ENCODE measurements at places on chromosomes 3 and 15.

DNA sequence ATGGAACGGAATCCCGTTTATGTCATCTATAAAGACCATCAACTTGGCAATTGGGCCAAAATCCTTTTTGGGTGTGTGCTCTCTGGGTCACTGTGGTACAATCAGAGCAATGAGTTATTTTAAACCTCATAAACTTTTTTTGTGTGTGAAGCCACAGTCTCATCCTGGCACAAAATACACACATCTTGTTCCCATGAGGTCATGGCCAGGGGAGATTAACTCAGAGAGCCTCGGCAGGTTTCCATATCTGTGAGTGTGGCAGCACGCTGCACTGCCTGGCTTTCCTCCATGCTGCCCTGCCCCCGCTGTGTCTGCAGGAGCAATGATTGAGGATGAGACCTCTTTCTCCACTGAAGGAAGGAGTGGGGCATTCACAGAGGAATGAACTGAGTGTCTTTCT is 54.0 kb upstream of the DLG1 start:
- no peak for DNase-seq

- DNase-seq: no peak
Observed at GRCh38 chr3:33145221-33145900, 31.5 kb downstream of the CRTAP start.

- no peak for DNase-seq
Observed at GRCh38 chr3:81173514-81173913, 587.9 kb downstream of the GBE1 start.

- no peak for DNase-seq
Observed at GRCh38 chr3:16860234-16860633, 24.5 kb upstream of the PLCL2 start.

- DNase-seq: no peak
Observed at GRCh38 chr3:193343726-193344222, 34.8 kb downstream of the ATP13A5 start.

DNA sequence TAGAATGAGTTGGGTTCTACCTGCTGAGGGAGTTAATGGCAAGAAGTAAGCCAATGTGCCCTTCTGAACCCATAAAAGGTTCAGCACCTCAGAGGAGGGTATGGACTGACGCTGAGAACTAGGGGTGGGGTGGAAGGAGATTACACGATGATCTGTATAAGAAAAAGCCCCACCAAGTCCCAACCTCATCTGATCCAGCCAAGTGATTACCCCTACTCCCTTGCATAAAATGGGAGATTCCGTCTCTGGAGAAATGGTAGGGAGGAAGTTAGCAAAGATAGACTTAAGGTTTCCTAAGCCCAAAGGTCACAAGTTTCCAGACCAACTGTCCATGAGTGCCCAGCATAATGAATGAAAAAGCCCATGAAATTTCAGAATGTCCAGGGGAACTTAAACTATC is 7.1 kb upstream of the DVL3 start:
- no peak for DNase-seq

DNA sequence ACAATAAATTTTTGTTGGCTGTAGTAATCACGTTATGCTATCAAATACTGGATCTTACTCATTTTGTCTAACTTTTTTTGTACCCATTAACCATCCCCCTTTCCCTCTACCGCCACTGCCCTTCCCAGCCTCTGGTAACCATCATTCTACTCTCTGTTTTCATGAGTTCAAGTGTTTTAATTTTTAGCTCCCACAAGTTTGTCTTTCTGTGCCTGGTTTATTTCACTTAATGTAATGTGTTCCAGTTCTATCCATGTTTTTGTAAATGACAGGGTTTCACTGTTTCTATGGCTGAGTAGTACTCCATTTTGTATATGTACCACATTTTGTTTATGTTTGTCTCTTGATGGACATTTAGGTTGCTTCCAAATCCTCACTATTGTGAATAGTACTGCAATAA is 52.1 kb downstream of the STARD9 start:
- no peak for DNase-seq

DNA sequence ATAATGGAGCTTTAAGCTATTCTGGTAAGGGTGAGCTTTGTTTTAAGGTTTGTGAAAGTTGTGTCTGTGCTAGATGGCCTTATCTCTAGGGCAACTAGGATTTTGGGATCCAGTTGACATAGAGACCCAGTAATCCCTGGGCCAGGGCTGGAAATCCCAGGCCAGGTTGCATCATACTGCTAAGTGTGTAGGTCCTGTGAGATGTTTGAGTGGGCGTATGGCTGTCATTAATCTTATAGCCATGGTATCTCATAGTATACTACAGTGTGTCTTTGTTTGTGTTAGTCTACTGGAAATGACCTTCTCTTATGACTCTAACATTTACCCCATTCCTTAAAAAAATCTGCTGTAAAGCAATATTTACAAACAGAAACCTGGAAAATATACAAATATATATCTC is 151.4 kb downstream of the CACNA2D3 start:
- DNase-seq: no peak

GRCh38 chr3:141368062-141368924 is at the start of gene ZBTB38:
TSS of gene ZBTB38 (plus strand) at chr3:141368504. CDS start at chr3:141442389, 73,885 bp downstream.
- peak; percentile 84 for DNase-seq

DNA sequence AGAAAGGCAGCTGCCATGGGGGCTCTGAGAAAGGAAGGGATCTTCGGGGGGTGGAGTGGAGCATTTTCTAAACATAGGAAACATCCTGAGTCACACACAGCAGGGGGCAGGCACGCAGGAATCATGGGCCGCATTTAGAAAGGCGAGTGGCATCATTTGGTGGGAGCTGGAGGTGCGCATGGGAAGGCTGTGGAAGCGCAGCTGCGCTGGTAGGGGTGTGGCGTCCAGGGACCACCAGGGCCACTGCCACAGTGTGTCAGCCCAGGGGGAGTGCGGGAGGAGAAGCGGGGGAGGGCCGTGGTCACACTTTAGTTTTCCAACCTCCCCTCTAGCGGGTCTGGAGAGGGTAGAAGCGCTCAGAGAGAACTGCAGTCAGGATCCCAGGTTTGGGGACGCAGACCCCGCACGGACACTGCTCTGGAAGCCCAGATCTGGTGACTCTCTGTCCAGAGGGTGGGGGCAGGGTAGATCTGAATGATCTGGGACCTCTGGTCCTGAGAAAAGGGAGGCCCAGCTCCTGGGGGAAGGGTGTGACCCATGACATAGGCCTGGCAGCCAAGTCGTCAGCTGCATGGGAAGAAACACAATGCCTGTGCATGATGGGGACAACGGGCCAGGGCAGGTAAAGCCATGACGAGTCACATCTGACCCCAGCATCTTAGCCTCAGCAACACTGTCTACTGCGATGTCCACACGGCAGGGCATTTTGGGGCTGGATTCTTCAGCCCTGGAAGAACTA is 88.0 kb upstream of the IQSEC1 start:
- no peak for DNase-seq

Data from RWPE1 (cell line).